ENCODE measurements at places on chromosomes 12 and 14.

GRCh38 chr12:26614011-26614616 is 218.9 kb downstream of the ITPR2 start:
- no peak for DNase-seq

DNA sequence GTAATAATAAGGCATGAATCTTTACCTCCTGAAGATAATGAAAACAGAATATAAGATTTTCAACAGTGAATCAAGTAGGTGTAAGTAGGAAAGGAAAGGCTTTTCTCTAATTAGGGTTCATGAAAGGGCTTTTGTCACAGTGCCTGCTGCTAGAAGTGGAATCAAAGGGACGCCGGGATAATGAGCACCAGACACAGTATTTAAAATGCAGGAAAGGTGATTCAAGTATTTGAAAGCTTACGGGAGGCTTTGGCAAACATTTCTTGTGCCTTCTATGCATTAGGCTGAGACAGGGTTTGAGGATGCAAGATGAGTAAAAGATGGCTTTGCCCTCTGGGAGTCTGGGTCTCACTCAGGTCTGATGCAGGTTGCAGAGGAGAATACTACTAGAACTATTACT is 70.5 kb upstream of the ANO4 start:
- no peak for DNase-seq

DNA sequence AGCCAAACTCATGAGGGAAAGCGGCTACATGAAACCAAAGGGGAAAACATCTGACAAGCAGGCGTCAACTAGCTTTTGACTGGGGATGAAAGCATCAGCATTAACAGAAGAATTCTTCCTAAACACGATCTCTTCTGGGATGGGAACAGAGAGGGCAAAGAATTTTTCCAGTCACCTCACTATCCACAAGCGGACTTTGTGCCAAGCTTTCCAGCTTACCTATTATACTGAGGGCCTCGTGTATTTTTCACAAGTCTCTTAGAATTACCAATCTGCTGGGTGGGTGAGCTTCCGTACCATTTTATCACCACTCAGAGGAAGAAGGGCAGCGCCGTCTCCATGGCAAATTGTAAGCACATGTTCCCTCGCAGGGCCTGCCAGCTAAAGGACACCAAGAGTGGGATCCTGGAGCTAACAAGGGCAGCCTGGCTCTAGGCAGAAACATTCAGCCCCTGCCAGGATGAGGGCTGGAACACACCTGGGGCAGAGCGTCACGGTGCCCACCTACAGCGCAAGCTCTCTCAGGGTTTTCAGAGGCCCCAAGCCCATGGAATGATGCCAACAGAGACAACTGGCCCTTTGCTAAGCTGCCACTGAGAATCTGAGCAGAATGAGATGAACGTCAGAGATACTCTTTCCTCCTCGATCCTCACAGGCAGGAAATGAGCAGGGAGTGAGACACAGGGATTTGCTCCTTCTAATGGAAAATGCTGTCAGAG is 74.6 kb downstream of the CHGA start:
- DNase-seq: no peak

DNA sequence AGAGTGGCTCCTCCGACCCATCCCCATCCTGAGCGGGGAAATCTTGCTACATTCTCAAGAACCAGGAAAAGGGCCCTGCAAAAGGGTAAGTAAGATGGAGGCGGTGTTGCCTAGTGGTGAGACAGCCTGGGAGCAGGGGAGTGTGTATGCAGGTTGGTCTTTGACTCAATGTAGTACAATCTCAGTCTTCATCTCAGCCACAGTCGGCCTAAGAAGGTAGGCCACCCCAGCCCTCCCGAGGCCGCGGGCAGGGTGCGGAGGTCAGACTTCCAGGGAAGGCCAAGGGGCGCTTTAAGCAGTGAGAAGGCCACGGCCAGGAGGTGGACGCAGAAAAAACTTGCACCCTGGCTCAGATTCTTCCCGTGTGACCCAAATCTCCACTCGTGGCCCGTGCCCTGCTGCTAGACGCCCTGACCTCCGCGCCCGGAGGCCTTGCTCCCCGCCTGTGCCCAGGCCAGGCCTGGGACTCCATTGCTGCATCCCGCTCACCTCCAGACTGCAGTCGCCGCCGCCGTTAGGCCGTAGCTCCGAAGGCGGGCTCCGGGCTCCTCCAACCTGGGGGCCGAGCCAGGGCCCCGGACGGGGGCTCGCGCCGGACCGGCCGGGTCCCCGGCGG is 435 bp downstream of the FOXM1 start:
- no peak for DNase-seq

DNA sequence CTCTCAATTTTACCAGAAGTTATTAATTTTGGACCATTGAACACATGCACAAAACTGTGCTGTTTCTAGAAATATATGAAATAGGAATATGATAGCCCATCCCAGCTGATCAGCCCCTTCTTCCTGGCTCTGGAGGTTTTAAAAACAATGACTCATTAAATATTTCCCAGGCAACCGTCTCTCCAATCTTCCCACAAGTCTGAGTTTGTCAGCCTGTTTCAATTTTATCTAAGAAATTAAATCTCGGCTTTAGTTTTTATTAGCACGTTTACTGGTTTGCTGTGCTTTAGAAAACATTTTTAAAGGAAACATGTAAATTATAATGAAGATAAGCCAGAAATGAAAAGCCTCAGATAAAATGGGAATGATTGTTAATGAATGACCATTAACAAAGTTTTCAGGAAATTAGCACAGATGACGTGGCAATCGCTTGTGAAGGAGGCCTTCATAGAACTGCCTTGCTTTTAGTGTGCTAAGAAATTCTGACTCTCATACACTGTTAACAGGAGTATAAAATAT is 89.3 kb upstream of the RAP1B start:
- no peak for DNase-seq

DNA sequence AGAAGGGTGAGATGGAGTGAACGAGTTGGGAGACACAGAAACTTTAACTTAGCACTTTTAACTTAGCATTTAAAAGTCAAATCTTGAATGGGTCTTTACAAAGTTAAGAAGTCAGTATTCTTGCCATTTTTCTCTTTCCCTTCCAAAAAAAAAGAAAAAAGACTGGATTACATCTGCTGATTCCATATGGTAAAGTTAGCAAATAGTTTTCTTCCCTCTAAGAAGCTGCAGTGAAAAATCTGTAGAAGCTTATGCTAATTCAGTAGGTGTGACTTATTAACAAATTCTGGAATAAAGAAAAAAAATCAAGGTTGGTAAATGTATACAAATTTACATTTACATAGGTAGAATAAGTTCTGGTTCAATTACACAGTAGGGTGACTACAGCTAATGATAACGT is 50.9 kb downstream of the COCH start:
- no peak for DNase-seq

GRCh38 chr14:27725482-27725881 is 1041.1 kb upstream of the FOXG1 start:
- DNase-seq: no peak

- no peak for DNase-seq
Measured at GRCh38 chr14:34507459-34507858, 32.0 kb downstream of the EAPP start.

GRCh38 chr12:10851243-10851858 is 2.1 kb upstream of the PRR4 start:
- DNase-seq: no peak

DNA sequence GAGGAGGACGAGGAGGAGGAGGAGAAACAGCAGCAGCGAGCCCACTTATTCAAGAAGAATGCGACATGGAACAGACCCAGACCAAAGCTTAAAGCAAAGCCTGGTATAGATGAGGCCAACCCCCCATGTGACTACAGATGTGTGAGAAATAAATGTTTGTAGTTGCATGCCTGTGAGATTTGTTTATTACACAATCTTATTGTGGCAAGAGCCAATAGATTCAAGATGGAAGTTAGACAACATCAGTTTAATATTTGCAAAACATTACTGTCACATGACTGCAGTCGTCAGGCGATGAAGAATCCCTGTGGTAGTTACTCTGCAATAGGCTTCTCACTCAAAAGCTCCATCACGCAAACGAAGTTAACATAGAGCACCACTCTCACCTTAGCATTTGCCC is 17.2 kb upstream of the SLC35F4 start:
- no peak for DNase-seq

- no peak for DNase-seq
Measured at GRCh38 chr14:61838661-61839245, 76.5 kb downstream of the SNAPC1 start.

- no peak for DNase-seq
Measured at GRCh38 chr14:20751963-20752562, 6.4 kb downstream of the EDDM3A start.

- no peak for DNase-seq
Measured at GRCh38 chr12:19140381-19141236, 11.1 kb downstream of the PLEKHA5 start.

DNA sequence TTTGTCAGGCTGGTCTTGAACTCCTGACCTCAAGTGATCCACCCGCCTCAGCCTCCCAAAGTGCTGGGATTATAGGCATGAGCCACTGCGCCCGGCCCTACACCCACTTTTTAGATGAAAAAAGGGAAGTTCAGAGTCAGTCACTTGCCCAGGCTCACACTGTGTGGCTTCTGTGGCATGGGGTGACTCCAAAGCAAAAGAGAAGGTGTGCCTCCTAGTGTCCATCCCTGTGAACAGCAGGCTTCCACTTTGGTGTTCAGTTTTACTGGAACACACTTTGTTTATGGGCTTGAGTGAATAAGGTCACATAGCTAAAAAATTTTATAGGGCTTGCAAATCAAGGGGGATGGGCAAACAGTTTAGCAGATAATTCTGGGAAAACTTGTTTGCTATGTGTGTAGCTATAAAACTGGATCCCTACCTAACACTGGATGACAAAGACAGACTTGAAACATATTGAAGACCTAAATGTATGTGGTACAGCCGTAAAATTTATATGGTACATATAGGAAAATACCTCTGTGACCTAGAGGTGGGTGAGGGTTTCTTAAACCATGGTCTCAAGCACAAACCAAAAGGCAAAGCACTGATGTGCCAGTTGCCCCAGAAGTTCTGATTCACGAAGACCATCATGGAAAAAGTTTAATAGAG is 54.9 kb downstream of the EID3 start:
- DNase-seq: no peak

- DNase-seq: no peak
Measured at GRCh38 chr12:107817250-107817649, 42.7 kb downstream of the ASCL4 start.

DNA sequence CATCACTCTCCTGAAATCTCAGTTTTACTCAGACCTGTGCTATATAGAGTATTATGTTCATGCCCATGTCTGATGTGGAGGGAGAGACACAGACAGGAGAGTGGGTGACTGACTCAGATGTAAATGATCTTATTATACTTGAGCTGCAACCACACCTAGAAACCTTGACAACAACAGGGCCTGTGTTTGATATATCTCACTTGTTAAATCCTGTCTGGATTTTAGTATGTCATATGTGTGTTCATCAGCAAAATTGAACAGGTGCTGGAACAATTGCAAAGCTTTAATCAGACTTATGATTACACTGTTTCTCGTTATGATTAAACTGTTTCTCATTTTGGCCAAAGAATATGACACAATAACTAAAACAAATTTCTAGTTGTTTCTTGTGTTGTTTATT is 37.7 kb downstream of the DIP2B start:
- DNase-seq: no peak

GRCh38 chr14:89576145-89576927 is 159.3 kb upstream of the FOXN3 start:
- DNase-seq: no peak

DNA sequence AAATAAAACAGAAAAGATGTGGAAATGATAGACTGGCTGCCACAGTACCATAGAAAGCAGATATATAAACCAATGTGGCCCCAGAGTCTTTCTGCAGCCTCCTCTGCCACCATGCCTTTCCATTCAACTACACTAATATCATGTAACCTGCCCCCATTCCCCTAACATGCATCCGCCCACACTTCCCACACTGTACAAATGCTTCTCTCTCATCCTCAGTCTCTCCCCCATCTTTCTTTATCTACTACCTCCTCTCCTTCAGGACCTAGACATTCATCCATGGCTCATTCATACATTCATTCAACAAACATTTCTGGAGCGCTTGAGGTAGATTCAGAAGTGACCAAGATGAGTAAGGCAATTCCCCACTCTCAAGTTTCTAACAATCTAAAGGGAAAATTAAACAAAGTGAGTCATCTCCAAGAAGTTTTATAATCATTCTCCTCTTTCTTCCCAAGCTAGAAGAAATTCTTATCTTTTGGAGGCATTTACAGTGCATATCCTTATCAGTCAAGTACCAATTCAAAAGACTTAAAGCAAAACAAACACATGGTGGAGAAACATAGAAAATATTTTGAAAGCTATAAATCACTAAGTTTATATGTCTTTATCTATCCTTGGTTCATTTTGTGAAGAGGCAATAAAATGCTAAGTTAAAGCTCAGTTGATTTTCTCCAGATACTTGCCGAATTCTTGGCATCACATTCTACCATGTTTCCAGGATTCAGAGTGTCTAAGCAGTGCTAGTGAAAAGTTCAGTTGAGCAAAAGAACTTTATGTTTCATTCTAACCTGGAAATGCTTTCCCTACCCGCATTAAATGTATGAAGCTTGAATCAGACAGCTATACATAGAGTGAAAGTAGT is 70.5 kb upstream of the FRMD6 start:
- DNase-seq: no peak

DNA sequence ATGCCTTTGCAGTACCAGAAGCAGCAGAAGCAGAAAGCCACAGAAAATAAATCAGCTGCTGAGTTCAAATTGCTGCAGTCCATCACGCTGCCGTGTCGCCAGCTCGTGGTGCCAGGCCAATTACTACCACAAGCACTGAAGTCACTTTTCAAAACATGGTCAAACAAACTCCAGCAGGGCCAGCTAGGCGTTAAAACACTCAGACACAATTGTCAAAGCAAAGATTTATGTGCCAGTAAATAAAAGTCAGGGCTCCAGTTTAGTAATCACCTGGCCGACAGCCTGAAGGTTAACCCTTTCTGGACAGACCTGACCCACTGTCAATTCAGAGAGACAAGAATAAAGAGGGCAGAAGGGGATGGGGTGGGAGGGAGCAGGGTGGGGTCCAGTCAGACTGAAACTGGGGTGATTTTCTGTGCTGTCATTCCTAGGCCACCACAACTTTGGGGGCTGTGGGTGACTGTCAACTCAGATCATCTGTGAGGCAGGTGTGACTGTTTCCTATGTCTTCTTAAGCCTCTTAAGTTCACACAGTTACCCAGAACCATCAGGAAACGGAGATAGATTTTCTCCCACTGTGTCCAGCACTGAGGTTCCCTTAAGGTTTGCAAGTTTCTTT is 109.8 kb upstream of the FUT8 start:
- DNase-seq: no peak

GRCh38 chr14:58465421-58465820 is 37.9 kb downstream of the KIAA0586 start:
- DNase-seq: no peak

- DNase-seq: no peak
Measured at GRCh38 chr12:25716842-25717241, 163.8 kb upstream of the LMNTD1 start.
